Fibroblast of skin of left quadriceps (primary cell): ENCODE measurements at places on chromosomes 11 and 22.
A peak's percentile ranks its signal among the peaks of the same experiment; 100 is the strongest.

- no peak for DNase-seq
Measured at GRCh38 chr11:89498845-89499448, 7.8 kb upstream of the NOX4 start.

DNA sequence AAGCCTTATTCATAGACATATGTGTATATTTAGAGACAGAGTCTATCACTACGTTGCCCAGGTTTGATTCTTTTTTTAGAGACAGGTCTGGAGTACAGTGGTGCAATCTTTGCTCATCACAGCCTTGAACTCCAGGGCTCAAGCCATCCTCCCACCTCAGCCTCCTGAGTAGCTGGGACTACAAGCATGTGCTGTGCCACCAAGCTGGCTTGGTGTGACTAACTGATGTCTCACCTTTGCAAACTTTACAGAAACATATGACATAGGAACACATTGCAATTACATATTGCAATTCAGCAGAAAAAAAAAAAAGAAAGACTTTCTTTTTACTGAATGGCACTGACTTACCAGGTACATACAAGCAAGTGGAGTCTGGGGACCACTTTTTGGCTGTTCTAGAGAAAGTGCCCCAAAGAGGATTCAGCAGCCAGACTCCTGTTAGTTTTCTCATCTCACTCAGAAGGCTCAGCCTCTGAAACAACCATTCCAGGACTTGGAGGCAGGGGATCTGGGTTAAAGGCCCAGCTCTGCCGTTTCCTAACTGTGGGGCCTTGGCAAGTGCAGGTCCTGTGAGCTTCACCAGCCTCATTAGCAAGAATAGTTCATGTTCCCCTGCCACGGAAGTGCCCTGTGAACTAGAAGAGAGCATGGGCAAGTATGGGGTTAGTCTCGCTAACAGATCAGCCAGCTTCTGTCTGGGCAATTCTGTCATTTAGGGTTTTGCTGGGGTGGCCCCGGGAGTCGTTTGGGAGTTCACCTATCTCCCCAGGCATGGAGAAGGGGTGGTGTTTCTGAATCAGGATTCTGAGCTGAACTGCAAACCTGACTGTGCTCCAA is 11.3 kb upstream of the NFAM1 start:
- no peak for DNase-seq

DNA sequence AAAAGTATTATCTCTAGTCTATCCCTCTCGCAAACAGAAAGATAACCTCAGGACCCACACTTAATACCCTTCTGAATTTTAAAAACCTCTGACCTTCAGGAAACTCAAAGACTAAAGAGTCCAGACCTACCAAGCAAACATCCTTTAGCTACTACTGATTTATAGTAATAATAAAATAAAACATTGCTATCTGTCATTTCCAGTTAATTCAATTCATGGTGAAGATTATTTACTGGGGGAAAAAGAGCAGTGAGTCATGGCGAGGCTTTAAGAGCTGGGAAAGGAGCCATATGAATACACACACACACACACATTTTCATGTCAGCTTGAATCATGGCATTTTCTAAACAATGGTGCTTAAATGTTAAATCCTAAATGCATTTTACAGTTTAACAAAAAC is 87.1 kb downstream of the FAM76B start:
- peak; percentile 91 for DNase-seq

- DNase-seq, result no peak
Measured at GRCh38 chr11:113928311-113928710, 23.7 kb downstream of the HTR3B start.

GRCh38 chr22:21076912-21077625 is 31.3 kb downstream of the LRRC74B start:
- DNase-seq, result no peak

GRCh38 chr11:34680918-34681586 is 60.2 kb downstream of the EHF start:
- DNase-seq, result no peak

- no peak for DNase-seq
Measured at GRCh38 chr11:128328955-128329551, 258.3 kb downstream of the ETS1 start.

DNA sequence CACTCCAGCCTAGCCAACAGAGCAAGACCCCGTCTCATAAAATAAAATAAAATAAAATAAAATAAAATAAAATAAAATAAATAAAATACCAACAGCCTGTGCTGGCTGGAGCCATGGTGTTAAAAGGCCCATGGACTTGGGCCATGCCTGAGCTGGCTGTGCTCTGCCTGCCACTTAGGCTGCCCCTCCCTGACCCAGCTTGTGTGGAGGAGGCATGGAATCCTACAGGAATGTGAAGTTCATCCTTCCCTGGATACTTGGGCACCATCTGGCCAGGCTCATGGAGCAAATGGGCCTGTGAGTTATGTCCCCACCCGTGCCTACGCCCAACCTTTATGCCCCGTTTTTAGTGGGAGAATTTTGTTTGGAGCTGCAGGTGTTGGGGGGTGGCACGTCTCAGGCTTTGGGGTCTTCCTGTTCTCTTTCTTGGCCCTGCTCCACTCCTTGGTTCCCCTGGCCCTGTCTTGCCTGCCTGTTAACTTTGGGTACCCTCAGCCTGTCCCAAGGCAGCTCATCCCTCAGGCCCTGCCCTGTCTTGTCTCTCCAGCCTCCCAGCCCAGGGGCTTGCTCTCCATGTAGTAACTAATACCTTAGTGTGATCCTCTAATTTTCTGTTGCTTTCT is 51.3 kb downstream of the BCR start:
- no peak for DNase-seq

GRCh38 chr11:115709297-115709696 is 205.1 kb upstream of the CADM1 start:
- no peak for DNase-seq

GRCh38 chr22:47609653-47610052 is 847.2 kb downstream of the TBC1D22A start:
- DNase-seq, result no peak

DNA sequence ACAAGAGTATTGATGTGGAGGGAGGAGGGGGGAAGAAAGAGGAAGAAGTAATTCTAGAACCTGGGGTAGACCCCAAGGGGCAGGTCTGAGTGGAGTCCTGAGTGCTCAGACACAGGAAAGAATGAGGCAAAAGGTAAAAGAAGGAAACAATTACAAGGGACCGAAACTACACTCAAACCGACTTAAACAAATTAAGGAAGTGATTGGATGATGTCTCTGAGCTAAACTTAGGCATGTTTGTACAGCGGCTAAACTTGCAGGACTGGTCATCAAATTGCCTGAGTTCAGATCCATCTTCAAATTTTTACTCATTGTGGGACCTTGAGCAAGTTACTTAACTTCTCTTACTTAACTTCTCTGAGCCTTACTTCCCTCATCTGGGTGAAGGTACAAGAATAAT is 86.3 kb upstream of the LRRC55 start:
- DNase-seq, result no peak

DNA sequence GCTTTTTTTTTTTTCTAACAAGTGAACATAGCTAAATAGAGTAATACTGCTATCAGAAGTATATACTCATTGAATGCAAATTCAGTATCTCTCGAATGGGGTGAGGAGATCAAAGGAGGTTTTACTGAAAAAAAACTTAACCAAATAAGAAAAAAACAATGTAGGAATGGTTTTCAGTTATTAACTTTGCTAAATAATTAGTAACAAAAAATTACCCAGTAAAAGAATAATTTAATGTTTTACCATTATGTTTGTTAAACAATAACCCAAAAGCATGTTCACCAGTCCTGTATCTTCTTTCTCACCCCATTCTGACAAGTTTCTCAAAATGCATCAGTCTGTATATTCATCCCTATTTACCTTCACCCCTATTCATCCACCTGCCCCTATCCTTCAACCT is 22.6 kb upstream of the CTSC start:
- DNase-seq, result no peak

DNA sequence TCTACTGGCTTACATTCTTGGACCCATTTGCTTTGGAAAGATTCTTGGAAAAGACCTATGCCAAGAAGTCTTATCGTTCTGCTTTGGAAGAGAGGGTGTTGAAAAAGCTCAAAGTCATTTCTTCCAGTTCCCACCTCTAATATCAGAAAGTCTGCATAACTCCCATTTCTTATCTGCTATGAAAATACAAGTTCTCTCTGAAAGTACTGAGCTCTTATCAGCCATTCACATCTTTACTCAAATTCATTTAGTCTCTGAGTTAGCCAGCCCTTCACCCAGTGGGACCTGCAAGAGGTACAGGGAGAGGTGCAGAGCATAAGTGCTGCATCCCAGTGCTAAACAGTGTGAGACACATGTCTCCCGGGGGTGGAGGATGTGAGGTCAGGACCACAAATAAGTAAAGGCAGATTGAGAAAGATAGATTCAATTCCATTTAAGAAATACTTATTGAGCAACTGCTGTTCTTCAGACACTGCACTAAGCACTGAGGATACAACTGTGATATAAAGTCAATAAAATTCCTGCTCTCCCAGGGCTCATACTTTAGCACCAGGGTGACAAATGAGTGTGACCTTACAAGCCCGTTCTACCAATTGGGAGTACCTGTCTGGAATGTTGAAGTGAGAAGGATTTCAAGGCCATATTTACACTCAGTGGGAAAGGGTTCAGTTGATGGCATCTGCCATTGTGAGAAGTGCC is 76.7 kb downstream of the PISD start:
- DNase-seq, result no peak

GRCh38 chr11:27464909-27465308 is 7.7 kb downstream of the LGR4 start:
- DNase-seq, result no peak

- DNase-seq, result peak; percentile 28
Measured at GRCh38 chr11:33329705-33330329, 72.6 kb downstream of the HIPK3 start.

- no peak for DNase-seq
Measured at GRCh38 chr11:11612439-11612838, 9.4 kb downstream of the GALNT18 start.

GRCh38 chr11:124930799-124931198 is 5.0 kb downstream of the HEPACAM start:
- no peak for DNase-seq
